ENCODE measurements at places on chromosomes 1 and 21.

DNA sequence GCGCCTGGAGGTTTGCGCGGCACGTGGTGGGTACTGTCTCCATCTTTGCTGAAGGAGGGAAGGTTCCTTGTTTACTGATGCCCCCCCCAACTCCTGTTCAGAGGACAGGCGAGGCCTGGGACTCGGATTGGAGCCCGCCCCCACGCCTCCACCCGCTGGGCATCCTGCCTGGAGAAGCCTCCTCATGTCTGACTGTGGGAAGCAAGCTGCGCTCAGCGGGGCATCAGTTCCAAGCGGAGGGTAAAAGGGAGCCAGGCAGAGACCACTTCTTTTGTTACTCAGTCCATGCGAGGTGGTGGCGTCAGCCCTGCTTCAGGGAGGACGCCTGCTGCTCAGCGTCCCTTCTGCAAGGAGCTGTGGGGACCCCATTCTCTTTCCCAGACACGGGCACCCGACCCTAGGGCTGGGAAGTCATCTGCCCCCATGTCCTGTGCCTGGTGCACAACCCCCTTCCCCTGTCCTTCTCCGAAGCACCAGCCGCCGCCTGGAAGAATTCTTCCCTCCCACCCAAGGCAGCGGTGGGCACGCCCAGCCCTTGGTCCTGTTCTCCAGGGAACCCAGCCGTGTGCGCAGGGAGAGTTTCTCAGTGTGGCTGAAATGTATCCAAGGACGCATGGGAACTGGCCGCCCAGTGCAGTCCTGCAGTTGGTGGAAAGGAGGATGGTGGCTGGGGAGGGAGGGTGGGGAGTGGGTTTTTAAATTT, 414.0 kb downstream of the CAMTA1 start:
- no peak for DNase-seq

DNA sequence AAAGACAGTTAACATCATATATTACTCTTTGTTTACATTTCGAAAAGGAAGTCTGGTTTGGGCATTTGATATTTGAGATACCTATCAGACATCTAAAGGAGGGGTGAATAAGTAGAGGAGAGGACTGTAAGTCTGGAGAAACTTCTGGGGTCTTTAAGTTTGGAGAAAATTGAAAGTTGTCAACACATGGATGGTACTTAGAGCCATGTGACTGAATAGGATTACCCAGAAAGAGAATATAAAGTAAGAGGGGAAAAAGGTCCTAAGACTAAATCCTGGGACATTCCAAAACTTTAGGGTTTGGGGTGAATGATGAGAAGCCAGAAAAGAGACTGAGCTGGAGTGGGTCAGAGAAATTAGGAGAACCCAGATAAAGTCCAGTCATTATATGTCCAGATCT, 10.1 kb upstream of the RNF2 start:
- no peak for DNase-seq

GRCh38 chr1:26833432-26834405, 7.2 kb downstream of the ZDHHC18 start:
- peak; percentile 58 for DNase-seq

DNA sequence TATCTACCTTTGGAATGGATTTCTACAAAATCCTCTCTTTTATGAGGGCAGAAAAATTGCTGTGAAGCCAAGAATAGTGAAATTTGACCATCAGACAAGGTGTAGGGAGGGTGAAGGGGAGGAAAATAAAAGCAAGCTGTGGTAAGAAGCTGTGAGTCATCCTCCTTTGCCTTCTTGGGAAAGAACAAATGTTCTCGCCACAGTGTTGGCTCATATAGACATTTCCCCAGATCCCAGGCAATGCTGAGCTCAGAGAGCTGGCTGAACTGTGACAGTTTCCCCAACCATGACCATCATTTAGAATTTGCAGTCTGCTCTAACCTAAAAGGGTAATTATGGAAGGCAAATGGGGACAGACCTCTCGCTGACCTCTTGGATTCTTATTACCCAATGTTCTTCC, 235.4 kb downstream of the PBX1 start:
- DNase-seq: no peak

DNA sequence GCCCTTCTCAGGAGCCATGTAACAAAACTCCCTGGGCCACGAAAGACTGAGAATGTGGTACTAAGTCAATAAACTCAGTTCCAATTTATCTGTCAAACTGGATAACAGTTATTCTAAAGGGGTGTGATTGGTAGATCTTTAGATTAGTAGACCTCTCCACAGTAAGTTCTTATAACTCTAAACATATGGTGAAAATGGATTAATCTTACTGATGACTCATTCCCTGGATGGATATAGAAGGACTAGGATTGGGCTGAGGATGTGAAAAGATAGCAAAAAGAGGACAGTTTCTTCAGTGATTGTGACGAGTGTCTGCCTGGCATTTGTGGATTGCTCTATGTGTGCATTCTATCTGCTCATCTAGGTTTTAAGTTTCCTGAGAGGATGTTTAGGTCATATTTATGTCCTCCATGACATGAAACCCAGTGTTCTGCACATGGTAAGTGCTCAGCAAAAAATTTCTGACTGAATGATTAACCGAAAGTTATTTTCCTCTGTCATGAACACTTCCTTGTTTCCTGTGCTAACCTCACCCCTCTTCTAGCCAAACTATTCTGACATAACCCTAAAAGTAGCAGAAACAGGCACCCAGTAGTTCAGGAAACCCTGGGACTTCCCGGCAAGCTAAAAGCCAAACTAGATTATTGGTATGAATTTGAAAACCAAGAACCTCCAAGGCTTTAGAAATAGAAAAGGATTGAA, 397.5 kb upstream of the PLXNA2 start:
- DNase-seq: no peak

GRCh38 chr21:18129526-18129925, 115.1 kb upstream of the CHODL start:
- DNase-seq: no peak

DNA sequence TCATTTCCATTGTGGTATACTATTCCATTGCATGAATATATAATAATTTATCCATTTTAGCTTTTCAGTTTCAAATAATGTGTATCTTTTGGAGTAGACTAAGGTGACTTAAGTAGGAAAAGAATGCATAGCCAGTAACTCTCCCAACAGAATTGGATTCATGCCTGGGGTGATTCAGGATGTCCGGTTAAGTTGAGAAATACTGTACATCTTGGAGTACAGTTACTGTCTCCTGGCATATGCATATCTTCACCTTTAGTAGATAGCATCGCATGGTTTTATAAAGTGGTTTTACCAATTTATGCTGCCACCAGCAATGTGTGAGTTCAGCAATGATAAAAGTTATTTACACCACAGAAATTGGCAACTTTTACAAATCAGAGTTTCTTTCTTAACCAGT, 18.6 kb upstream of the SLC6A9 start:
- DNase-seq: no peak

- no peak for DNase-seq
Observed at GRCh38 chr21:31255036-31255435, 89.0 kb downstream of the TIAM1 start.

GRCh38 chr1:206702803-206703202, 18.1 kb downstream of the MAPKAPK2 start:
- DNase-seq: no peak

DNA sequence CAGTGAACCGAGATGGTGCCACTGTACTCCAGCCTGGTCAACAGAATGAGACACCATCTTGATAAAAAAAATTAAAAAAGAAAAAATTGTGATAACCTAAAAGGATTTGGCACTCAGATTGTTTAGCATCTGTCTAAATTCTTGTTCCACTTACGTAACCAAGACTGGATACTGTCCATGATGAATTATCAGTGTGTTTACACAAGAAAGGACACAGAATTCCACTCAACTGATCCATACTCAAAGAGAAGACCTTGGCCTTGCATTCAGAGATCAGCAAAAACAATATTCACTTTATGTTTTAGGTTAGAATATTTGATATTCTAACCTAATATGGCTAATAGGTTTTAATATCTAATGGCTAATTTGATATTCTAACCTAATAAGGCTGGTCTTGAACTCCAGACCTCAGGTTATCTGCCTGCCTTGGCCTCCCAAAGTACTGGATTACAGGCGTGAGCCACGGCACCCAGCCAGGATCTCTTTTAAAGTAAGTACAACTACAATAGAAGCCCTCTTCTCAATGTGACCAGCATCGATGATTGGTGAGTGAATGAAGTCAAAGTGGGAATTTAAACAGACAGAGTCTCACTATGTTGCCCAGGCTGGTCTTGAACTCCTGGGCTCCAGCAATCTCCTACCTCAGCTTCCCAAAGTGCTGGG, 43.1 kb upstream of the COX20 start:
- DNase-seq: no peak

DNA sequence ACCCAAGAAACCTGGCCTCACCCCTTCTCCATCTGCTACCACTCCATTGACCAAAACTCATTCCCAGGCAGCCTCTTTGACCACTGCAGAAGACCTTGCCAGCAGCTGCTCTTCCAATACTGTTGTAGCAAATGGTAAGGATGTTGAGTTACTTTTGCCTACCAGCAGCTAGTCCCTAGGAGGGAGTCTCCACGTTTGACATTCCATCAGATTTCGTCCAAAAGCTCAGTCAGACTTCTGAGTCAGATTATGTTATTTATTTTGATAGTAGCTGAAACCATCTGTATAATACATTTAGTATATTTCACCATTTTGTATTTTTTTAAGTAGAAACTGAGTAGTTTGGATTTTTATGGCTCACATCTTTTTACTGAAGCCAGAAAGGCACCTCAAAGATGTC, 51.5 kb upstream of the WNT2B start:
- no peak for DNase-seq

DNA sequence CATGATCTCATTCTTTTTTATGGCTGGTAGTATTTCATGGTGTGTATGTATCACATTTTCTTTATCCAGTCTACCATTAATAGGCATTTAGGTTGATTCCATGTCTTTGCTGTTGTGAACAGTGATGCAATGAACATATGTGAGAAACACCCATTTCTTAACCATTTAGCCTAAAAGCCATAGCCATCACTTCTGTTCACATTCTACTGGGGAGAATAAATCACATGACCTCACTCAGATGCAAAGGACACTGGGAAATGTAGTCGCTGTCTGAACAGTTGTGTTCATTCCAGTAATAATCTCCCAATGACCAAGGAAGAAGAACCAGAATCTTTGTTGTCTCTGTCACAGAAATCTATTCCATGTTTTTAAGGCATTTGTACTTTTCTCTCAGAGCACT, 15.1 kb upstream of the PLA2G2E start:
- DNase-seq: no peak

GRCh38 chr1:1678581-1679380, 13.8 kb downstream of the SLC35E2B start:
- peak; percentile 35 for DNase-seq

GRCh38 chr1:66527686-66528085, 6.3 kb upstream of the SGIP1 start:
- no peak for DNase-seq

DNA sequence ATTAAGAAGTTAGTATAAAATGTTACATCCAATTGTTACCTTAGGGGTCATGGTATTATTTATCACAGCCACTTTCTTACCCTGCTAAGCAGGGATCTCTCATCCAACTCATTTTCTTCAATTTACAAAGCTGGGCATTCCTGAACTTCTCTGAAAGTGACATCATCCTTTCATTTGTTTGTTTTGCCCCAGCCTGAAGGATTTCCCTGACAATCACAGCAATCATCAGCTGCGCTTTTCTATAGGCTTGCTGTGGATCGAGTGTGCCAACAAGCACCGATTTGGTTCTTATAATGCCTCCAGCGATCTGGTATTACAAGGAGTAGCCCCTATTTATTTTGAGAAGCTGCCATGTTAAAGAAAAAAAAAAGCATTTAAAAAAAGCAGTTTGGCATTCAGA, 240.2 kb downstream of the USH2A start:
- DNase-seq: no peak

DNA sequence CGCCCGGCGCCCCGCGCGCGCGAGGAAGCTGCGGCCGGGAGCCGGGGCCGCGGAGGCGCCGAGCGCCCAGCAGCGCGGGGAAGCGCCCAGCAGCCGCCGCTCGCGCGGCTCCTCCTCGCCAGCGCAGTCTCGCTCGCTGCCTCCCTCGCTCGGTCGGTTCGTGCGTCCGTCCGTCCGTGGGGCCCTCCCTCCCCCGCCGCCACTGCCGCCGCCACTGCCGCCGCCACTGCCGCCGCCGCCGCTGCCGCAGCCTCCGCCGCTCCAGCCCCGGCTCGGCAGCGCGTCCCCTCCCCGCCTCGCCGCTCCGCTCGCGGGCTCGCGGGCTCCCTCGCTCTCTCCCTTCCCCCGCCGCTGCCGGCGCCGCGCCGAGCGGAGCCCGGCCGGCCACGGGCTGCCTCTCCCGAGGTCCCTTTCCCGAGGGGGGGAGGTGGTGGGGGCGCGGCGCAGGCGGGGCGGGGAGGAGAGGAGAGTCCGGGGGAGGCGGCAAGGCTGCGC, at the start of gene KCND3:
KCND3 (minus strand) TSS at position 138 of the 495 bp plus-strand sequence.
- DNase-seq: no peak
